ENCODE measurements at places on chromosomes 7 and 10.

DNA sequence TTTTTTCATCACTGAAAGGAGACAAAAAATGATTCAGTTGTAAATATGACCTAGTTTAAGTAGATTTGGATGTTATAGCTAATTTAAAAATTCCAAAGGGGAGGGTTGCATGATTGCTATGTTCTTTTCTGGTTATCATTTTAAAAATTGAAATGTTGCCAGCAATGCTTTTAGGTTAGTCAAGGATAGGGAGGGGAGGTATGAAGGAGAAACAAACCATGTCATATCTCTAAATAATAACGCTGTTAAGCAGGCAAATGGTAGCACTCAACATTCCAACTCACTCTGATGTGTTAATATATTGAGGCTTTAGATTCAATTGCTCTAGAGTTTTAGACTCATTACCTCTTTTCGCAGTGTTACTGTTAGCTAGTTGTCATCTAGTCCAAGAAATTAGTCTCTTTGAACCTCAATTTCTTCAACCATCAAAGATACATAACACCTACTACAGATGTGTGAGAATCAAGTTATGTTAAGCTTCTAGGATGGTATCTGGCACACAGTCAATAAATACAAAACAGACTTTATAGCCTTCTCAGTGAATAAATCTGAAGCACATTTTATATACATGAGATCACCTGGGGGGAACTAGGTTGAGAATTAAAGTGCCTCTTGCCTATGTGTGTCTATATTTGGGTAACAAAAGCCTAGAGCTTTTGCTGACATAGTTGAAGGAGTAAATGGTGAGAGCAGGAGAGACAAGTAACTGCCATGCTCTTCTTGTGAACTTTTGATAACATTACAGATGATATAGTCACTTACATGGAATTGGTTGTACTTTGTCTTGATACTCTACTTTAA lies 124.9 kb downstream of the CSTF2T start:
- peak; percentile 9 for DNase-seq

DNA sequence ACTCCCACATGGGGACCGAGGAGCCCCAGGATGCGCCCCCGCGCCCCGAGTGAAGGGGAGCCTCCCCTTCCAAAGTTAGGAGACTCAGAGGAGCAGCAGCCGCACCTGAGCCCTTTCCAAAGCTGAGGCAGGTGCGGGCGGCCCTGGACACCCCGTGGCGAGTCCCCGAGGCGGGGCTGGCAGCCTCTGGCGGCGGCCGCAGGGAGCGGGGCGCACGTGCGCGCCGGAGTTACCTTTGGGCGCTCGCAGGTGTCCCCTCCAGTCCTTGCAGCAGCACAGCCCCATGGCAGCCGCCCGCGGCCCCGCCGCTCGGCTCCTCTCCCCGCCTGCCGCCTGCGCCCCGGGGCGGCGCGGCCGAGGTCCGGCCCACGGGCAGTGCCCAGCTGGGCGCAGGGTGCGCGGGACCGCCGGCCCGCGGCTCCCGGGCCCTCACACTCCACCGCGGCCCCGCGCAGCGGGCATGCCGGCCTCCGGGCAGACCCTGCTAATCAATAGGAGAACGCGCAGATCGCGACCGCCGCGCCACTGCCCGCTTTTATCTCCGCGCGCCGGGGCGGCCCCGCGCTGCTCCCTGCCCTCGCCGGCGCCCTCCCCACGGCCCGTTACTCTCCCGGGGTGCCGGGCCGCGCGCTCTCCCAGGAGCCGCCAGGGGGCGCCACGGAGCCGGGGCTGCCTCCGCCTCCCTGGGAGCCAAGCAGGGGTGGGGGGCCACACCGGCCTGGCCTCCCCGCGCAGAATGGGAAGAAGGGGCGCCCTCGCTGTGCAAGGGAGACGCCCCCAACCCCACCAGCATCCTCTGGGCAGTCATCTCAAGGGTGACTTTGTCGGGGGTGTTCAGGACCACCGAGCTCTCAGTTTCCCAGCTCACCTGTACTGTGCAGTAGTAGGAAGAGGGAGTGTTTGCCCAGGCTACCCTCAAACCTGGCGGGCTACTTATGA lies 80.8 kb downstream of the ARHGAP22 start:
- no peak for DNase-seq

DNA sequence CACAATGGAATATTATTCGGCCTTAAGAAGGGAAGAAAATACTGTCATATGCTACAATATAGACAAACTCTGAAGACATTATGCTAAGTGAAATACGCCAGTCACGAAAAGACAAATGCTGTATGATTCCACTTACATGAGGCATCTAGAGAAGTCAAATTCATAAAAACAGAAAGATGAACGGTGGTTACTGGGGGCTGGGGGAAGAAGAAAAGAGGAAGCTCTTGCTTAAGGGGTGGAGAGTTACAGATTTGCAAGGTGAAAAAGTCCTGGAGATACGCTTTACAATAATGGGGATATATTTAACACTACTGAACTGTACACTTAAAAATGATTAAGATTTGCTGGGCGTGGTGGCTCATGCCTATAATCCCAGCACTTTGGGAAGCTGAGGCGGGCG lies 49.0 kb downstream of the PSMC2 start:
- DNase-seq = no peak

DNA sequence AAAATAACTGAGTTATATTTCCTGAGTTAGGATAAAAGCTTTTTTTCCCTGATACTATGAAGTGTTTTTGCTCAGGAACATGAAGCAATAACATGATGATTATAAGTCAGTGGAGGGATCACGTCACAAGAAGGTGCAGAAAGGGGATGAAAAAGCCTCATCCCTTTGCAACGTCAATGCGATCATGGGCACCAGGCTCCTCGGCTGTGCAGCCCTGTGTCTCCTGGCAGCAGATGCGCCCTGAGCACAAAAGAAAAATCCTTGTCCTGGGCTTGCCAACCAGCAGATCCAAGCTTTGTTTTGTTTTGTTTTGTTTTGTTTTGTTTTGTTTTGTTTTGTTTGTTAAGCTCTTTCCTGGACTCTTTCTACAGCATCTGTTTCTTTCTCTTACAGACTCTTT lies 103.5 kb upstream of the PRSS1 start:
- DNase-seq = no peak

GRCh38 chr7:4797858-4798705 lies 22.7 kb downstream of the AP5Z1 start:
- peak; percentile 18 for DNase-seq

- no peak for DNase-seq
These were observed 11.3 kb downstream of the PLAU start for GRCh38 chr10:73922007-73922863.
